Kidney epithelial cell (primary cell): ENCODE measurements at places on chromosomes 4 and X. TPM values are rescaled to one million over a fixed set of nuclear protein-coding genes. Genes with fewer than 3 reads are reported as not detected.
A peak's percentile ranks its signal among the peaks of the same experiment; 100 is the strongest.

DNA sequence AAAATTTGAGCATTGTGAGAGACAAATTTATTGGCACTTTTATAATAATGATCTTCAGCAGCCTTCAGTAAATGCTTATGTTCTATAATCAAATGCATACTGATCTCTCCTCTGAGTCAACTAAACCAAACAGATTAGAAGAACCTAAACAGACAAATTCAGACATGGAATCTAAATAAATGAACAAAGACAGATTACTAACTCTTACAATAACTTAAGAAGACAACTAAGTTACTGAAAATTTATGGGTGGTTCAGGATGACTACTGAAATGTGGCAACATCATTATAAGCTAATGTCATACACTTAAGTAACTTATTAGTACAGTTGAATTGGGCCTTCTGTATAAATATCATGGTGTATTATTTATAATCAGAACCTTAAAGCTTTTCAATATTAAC is 127.3 kb downstream of the NEK1 start:
- DNase-seq = no peak

SMIM10 gene
- 1.6 and 1.9 TPM in 2 replicates for total RNA-seq

GRCh38 chr4:145564540-145564939 is 54.6 kb upstream of the MMAA start:
- no peak for DNase-seq

- no peak for DNase-seq
Observed at GRCh38 chr4:142883040-142883832, 37.1 kb upstream of the INPP4B start.

GRCh38 chr4:24770667-24771066 is 24.7 kb upstream of the SOD3 start:
- DNase-seq = no peak

- DNase-seq = no peak
Observed at GRCh38 chr4:3115637-3116270, 41.3 kb downstream of the HTT start.

TSPAN6 gene
- 42.7 and 44.0 TPM in 2 replicates for total RNA-seq

GRCh38 chr4:31877429-31877828 is 1157.3 kb downstream of the PCDH7 start:
- no peak for DNase-seq

GRIA2 gene
- not detected in 2 replicates for total RNA-seq

HTN3 gene
- total RNA-seq = not detected in 2 replicates

- peak; percentile 14 for DNase-seq
Observed at GRCh38 chr4:180751009-180751408, 1492.2 kb upstream of the TENM3 start.
